ENCODE measurements at places on chromosomes 12 and 14. TPM values are rescaled to one million over a fixed set of nuclear protein-coding genes. Genes with fewer than 3 reads are reported as not detected.

DNA sequence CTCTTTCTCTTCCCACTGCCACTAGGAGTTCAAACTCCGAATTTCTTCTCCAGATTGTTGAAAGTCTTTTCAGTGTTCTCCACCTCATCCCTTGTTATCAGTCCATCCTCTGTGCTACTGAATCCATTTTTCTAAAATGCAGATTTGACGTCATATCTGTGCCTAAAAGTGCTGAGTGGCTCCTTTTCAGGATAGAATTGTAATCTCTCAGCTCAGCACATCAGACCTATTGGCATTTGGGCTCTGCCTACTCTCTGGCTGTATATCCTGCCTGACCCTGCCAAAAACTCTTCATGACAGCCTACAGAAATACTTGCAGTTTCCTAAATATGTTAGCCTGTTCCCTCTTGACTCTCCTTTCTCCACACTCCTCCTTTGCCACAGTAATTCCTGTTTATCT, 1.1 kb upstream of the RABGGTA start:
- DNase-seq = no peak

DNA sequence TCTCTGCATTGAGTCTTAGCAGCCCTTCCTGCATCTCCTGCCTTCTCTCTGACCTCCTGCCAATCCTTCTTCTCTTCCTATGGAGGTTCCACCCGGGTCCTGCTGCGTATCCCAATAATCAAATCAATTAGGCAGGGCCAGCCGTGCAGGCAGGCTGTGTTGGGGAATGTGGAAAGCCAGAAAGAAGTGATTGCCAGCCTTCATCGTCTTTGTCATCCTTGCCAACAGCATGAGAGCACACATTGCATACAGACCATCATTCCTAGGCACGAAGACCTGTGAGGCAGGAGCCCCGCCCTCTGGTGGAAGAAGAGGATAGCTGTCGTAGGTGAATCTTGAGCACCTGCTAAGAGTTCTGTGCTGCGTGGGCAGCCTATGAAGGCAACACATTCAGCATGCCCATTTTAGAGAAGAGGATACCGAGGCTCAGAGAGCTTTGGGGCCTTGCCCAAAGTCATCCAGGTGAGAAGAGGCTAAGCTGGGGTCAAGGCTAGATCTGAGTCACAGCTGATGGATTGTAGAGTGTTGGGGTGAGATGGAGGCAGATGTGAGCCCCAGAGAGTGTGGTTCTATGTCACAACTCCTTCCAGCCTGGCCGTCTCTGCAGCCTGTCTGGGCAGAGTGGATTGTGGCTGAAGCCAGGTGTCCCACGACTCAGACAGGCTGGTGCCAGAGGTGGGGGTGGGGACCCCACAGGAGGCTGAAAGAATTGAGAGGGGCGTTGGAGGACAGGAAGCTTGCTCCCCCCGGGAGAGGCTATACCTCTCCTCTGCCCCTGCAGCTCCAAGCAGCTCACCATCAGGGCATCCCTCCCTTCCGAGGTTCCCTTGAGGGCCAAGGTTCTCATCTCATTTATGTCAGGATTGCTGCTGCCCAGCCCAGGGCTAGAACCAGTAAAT, 12.7 kb downstream of the C14orf132 start:
- no peak for DNase-seq

Gene WNT1
- polyA plus RNA-seq = not detected

- DNase-seq = no peak
Observed at GRCh38 chr14:64725261-64725815, 21.1 kb downstream of the PLEKHG3 start.

Gene DEPDC4
- polyA plus RNA-seq = 1.1 TPM

DNA sequence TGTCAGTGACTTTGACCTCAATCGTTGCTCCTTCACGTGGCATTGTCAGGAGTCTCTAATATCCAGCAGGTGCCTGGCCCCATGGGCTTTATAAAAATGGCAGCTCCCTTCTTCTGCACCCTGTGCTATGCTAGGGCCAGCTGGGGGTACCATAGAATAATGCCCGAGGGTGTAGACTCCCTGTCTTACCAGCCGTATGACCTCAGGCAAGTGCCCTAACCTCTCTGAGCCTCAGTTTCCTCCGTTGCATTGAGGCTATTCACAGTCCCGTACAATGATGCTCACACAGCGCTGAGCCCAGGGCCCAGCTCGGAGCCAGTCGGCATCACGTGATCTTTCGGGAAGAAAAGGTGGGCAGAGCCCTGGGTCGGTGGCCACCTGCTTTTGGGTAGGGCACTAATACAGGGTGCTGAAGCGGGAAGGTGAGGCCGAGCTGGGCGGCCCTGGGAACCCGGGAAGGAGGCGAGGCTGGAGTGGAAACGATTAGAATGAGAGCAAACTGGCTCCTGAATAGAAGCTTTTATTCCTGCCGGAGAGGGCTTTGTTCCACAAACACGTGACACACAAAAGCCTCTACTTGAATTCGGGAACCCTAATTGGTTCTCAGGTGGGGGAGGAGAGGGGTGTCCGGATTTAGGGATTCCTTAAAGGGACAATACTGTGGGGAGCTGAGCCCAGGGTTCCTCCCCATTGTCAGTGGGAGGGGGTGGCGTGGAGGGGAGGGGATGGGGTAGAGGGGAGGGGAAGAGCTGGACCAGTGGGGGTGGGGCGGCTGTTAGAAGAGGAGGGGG, 19.9 kb upstream of the MSI1 start:
- no peak for DNase-seq

DNA sequence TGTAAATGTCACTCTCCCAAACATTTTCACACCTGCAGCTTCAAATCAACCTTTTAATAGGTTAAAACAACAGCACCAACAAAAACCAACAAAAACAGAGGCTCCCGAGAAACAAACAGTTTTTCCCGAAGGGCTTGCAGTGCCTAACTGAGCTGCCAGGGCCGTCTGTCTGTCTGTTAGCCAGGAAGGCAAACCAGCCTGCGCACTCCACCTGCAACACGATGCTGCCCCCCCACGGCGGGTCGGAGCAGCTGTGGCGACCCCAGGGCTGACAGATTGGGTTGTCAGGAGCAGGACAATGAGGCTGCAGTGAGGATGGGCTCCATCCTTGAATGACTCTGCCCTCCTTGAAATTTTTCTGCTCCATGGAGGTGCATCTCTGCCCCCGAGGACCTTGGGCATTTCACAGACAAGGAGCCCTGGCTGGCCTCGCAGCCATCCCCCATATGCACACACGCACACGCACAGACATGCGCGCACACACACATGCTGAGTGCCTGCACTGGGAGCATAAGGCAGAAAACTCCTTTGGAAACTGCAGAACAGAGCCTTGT, 2.6 kb downstream of the RTL1 start:
- DNase-seq = peak; percentile 73
